B cell (primary cell): ENCODE measurements at places on chromosomes 12 and 14.
A peak's percentile ranks its signal among the peaks of the same experiment; 100 is the strongest.

DNA sequence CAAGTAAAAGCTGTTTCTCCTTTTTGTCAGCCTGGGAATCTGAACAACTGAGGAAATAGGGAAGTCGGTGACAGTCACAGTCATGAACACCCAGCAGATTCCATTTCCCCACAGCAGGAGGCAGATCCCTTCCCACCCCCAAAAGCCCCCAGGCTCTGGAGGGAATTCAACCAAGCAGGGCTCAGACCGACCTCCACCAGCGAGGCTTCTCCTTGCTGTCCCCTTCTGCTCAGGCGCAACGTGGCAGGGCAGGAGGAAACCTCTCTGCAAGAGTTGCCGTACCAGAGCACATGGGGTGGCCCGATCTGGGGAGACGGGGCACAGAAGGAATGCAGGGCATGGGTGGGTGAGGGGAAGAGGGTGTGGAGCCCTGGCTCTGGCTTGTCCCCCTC, 319 bp downstream of the GALNT6 start:
- DNase-seq = peak; percentile 68

GRCh38 chr12:32181498-32182175, 75.0 kb downstream of the BICD1 start:
- DNase-seq = no peak

DNA sequence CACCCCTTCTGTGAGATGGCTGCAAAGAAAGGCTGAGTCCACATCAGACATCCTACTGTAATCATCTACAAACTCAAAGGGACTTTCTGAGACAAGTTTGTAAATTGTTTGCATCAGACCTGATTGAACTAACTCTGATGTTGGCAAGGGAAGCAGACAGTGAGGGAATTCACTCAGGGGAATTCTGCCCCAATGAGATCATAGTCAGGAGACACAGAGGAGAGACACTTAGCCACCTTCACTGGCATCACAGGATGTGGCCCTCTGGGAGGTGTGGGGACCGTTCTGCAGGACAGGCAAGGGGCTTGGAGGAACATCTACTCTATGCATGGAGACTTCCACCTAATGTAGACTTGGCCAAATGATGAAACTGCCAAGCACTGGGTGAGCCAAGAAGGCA, 70.7 kb upstream of the DDX11 start:
- no peak for DNase-seq

DNA sequence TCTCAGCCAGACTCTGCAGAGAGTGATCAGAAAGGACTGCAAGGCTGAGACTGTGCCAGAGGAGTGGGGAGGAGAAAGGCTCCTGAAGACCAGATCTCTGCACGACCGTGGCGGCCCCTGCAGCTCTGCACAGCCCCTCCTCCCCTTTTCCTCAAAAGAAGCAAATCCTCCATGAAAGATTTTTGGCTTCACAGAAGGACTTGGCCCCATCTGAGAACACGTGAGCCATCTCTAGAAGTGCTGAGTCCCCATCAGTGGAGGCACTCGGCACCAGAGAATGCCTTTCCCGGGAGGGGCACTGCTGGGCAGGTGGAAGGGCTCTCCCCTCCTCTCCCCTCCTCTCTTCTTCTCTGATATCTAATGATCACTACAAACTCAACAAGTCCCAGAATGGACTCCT, 6.8 kb downstream of the FIGNL2 start:
- DNase-seq = no peak

DNA sequence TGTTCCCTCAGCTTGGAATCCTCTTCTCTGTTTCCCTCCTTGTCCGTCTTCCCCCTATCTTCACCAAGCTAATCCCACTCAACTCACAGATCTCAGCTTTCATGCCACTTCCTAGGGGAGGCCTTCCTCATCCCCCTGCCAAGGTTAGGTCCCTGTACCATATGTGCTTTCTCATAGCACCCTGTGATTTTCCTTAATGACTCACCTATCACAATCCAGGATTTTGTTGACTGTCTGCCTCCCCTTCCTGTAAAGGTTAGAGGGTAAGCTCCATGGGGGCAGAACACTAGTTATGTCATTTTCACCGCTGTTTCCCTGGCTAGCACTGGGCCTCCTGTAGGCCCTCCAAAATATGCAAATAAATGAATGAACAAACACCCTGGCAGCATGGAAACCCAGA, 57.6 kb downstream of the CRADD start:
- no peak for DNase-seq

DNA sequence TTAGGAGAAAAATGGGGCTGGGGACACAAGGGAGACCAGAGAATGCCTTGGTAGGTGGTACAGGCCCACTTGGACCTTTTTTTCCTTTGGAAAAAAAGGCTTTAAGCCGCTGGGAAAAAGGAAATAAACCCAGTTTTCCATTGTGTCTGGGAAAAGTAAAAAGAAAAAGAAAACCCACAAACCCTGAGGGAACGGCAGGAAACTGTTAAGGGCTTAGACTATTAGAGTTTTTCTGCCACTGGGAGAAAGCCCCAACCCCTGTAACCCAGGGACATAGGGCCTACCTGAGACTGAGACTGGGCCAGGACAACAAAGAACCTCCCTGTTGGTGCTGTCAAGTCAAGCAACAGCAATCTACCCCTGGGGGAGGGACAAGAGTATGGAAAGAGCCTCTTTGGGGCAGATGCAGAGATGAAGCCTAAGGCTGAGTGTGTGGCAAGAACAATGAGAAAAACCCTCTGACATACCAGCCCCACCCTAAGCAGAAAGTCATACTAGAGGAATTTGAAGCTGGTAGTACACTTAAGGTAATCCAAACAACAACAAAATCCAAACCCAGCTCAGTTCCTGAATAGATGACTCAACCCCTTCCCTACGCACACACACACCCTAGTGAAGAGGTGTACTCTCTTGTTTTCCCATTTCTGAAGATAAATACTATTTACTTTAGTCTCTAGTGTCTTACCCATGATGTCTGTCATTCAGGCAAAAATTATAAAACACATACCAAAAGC, 22.8 kb downstream of the ATF1 start:
- no peak for DNase-seq

GRCh38 chr12:2082321-2082720, 29.5 kb downstream of the CACNA1C start:
- no peak for DNase-seq

GRCh38 chr12:104314242-104314614, 10.7 kb downstream of the EID3 start:
- DNase-seq = no peak

DNA sequence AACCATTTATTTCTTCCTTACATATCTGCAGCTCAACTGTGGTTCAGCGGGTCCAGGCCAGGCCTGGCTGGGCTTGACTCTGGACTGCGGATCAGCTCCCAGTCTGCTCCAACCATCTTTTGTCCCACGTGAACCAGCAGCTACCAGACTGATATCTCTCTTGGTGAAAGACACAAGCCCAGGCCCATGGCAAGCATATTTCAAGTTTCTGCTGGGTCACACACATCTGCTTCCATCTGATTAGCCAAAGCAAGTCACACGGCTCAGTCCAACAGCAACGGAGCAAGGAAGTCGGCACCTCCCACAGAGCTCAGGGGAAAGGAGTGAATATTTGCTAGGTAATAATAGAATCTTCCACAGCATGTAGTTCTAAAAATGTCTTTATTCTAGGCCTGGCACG, 24.7 kb upstream of the MARK3 start:
- DNase-seq = no peak

GRCh38 chr12:88802096-88802706, 221.9 kb upstream of the KITLG start:
- DNase-seq = no peak

DNA sequence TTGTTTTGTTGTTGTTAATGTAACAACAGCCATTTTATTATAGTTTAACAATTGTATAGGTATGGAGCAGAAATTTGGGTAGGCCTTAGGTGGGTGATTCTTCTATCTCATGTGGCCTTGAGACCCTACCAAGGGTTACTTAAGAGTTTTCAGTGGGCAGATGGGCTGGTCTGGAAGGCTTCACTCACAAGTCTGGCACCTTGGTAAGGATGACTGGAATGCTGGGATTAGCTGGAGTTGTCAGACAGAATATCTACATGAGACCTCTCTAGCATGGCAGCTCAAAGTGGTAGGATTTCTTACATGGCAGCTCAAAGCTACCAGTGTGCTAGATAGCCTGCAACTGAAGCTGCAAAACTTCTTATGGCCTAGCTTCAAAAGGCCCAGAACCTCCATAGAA, 2.2 kb upstream of the MARS1 start:
- DNase-seq = no peak

GRCh38 chr12:123465084-123465483, 7.1 kb downstream of the SNRNP35 start:
- DNase-seq = no peak

DNA sequence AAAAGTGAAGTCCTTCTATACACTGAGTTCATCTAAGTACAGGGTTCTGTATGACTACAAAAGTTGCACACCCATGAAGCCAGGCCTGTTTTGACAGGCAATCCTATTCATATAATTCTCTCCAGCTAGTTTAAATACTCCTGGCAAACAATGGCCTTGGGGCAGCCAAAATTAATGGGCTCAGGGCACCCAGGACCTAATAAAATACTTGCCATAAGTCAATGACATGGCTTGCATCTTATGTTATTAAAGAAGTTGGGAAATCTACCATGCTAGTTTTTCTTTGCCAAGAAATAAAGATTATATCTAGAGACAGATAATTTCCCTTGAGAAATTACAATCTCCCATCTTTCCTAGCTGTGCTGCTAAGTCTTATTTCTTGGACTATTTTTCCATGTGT, 11.1 kb upstream of the TMTC1 start:
- DNase-seq = no peak

DNA sequence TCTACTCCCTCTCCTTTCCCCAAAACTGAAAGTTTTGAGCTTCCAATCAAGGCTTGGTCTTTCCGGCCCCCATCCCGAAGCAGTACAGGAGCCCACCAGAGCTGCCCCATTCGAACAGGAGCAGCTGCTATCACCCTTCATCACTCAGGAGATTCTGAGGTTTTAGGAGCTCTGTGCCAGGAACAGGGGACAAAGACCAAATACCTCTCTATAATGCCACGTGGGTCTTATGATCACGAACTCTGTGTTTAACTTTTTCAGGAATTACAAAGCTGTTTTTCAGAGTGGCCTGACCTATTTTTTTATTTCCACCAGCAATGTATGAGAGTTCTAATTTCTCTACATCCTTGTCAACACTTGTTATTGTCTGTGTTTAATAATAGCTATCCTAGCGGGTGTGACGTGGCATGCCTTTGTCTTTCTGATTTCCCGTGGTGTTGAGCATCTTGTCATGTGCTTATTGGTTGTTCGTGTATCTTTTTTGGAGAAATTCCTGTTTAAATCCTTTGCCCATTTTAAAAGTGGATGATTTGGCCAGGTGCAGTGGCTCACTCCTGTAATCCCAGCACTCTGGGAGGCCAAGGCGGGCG, 21.7 kb downstream of the COA8 start:
- no peak for DNase-seq

DNA sequence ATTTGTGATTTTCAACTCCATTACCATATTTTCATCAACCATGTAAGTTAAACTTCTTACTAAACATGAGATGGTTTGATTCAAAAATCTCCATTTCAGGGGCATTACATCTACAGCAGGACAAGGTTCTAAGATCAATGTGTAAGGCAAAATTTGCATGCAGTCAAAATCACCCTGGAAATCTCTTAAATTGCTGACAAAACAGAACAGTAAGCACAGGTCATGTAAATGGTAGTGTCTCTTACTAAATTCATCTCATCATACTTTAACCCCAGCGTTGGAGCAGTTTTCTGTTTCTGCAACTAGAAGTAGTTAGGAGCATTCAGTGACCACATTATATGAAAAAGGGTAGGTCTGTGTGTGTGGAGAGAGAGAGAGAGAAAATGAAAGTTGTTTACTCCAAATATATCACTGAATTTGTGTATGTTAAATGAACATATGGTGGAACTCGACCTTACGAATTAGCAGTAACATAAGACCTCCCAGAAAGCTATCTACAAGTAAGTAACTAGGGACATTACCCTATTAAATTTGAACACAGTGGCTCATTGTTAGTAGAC, 227.5 kb downstream of the SSPN start:
- no peak for DNase-seq

- no peak for DNase-seq
Observed at GRCh38 chr12:122985338-122986257, 5.1 kb downstream of the ARL6IP4 start.

DNA sequence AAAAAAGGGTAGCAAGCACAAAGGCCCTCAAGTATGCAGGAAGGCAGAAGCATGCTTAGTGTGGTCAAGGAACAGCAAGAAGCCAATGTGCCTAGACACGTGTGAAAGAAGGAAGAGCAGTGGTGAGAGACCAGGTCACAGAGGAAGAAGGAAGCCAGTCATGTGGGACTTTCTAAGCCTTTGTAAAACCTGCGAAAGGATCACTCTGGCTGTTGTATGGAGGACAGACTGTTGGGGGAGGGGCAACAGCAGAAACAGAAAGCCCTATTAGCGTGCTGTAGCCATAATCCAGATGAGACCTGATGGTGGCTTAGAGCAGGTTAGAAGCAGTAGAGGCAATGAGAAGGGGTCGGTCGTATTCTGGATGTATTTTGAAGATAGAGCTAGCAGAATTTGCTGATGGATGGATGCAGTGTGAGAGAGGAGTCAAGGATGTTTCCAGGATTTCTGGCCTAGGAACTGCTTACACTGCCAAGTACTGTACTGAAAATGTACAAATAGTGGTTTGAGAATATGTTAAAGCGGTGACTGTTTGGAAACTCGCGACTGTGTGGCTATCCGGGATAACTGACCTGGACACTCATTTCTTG, 5.7 kb upstream of the MLF2 start:
- DNase-seq = no peak

GRCh38 chr12:84502907-84503787, 409.5 kb downstream of the SLC6A15 start:
- peak; percentile 7 for DNase-seq

GRCh38 chr14:50954811-50955372, 10.6 kb upstream of the PYGL start:
- peak; percentile 21 for DNase-seq

GRCh38 chr14:61524936-61525292, 170.4 kb upstream of the HIF1A start:
- no peak for DNase-seq

DNA sequence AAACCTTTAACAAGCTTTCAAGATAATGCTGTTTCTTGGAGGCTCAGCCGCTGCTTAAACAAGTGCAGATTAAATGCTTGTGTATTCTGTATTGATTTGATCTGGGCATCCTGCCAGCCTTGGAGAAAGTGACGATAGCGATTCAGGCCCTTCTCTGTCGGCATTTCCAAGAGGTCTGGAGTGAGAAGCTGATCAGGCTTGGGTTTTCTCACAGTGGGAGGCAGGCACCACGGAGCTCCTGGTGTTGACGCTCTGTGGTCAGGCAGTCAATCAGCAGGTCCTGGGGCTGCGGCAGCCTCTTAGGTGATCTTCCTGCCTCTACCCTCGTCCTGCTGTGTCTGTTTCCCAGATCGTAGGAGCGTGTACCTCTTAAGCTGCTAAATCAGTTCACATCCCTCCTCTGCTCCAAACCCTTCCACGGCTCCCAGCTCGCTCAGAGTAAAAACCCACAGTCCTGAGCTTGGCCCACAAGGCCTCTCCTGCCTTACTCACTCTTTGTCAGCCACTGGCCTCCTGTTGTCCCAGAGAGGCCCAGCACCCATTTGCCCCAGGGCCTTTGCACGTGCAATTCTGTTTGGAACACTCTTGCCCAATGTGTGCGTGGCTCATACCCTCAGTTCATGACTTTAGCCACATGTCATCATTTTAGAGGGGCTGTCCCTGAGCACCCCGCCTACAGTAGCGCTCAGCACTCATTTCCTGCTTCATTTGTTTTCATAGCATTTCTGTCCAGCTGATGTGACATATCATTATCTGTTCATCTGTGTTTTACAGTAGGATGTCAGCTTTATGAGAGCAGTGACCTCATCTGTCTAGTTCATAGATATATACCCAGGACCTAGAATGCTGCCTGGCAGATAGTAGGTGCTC, 155.4 kb downstream of the AACS start:
- no peak for DNase-seq
